Fibroblast of skin of right biceps (primary cell): ENCODE measurements at places on chromosomes 7 and 10.
A peak's percentile ranks its signal among the peaks of the same experiment; 100 is the strongest.

DNA sequence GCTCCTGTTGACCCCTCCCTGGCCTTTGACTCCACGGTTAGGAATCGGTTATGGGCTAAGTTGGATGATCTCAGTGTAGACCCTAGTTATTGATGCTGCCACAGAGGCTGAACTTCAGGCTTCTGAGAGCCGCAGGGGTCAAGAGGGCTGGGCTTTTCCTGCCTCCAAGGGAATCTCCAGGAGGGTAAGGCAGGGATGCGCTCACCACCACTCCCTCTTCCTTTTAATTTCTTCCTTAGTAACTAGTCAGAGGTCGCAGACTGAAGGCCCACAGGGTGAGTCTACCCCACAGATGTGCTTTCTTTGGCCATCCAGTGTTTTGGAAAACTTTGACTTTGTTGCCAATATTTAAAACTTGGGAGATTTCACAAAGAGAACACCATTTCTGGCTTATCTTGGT is 151.0 kb upstream of the TCF7L2 start:
- DNase-seq = no peak

DNA sequence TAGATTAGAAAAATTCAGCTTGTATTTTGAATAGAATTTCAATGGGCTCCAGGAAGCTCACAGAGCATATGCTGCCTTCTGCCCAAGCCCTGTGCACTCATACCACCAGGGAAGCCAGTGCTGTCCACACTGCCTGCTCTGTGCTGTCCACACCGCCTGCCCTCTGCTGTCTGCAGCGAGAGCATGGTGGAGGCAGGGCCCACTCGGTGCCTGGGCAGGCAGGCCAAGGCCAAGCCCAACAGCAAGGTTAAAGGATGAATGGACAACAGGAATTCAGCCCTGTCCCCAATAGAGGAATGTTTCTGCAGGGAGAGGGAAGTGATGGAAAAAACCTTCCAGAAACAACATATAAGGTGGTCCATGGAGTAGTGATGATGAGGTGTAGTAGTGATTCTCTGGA is 146.8 kb downstream of the GFRA1 start:
- no peak for DNase-seq

DNA sequence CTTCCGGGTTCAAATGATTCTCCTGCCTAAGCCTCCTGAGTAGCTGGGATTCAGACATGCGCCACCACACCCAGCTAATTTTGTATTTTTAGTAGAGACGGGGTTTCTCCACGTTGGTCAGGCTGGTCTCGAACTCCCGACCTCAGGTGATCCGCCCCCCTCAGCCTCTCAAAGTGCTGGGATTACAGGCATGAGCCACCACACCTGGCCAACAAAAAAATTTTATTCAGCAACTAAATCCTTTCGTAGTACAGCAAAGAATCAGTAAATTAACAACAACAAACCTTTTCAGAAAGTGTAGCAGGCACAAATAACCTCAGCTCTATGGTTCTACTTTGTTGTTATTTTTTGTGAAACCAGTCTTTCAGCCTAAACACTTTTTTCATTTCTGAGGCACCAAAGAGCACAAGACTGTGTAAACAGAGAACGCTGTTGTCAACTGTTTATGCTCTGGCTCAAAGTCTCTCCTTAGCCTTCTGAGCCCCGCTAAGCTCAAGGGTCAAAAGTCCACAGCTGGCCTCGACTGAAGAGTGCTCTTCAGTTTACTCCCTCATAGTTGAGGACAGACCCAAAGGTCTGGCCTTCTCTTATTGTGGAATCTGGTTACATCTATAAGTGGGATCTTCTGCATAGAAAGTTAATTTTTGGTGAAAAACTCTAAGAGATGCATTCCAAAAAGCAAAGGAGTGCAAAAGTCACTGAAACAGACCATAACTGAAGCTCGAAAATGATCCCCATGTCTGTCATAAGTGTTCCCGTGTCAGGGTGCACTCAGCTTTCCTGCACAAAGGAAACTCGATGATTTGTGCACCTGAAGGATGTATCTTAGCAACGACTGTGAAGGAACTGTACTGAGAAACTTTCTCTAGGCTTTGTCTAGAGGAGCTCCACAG is 24.6 kb upstream of the DDX50 start:
- DNase-seq = no peak

DNA sequence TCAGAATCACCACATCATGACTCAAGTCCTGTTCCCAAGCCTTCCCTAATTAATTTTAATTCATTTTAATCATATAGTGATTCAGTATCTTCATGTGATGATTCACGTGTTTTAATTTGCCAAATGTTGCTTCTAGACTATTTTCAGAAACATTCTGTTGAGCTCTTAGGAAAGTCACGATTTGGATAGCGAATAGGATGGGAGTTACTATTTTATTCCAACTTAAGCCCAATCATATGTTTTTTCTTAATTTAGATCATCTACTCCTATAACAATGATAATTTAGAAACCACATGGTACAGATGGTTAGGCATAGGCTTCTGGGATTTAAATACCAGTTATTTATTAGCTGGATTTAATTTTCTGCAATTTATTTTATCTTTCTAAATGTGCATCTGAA is 49.1 kb downstream of the RAPGEF5 start:
- no peak for DNase-seq

GRCh38 chr10:36345807-36346206 is 703.7 kb upstream of the FZD8 start:
- peak; percentile 34 for DNase-seq

GRCh38 chr10:47367646-47368045 is 16.4 kb downstream of the ZNF488 start:
- no peak for DNase-seq

DNA sequence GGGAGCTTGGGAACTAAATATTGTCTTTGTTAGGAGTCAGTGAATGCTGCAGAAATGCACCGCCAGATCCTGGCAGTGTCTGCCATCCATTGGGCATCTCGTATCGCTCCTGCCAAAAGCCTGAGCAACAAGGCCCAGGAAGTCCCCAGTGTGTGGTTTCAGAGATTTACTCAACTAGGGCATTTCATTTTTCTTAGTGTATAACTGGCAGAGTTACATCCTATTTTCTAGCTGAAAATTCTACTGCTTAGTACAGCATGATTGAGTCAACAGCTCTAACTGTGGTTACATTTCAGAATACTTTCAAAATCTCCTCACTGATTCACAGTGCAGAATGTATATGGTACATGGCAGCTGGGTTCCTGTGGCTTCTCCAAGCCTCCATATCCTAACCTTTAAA is 95.8 kb upstream of the CREB5 start:
- DNase-seq = peak; percentile 75

DNA sequence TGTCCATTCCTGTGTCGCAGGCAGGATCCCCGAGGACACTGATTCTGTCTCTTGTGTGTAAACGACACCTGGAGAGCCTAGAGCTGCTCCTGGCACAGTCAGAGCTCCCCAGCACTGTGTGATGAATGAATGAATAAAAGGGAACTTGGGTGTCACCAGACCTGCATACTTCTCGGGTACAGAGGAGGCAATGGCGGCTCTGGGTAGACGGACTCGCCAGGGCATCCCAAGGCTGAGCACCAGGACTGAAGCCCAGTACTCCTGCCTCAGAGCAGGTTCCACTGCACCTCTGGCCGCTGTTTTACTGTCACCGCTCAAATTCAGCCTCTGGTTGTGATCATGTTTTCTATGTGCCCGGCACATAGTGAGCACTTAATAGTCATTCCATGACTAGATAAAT is 255.8 kb downstream of the GLRX3 start:
- DNase-seq = no peak

GRCh38 chr7:132328047-132328620 is 248.1 kb downstream of the PLXNA4 start:
- no peak for DNase-seq

DNA sequence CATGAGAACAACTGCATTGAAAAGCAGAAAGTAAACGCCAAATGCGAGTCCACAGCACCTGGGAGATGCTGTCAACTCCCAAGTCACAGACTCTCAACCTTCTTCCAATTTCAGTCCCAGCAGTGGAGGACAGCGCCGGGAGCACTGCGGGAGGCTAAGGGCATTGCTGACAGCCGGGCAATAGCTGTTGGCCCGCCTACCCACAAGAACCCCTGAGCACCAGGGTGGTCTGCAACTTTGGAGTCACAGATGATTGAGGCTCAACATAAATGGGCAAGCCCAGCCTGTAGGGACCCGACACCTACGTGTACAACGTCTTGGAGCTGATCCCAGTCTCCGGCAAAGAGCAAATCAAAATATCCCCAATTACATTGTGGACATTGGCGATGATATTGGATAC is 262.9 kb downstream of the TCERG1L start:
- no peak for DNase-seq

DNA sequence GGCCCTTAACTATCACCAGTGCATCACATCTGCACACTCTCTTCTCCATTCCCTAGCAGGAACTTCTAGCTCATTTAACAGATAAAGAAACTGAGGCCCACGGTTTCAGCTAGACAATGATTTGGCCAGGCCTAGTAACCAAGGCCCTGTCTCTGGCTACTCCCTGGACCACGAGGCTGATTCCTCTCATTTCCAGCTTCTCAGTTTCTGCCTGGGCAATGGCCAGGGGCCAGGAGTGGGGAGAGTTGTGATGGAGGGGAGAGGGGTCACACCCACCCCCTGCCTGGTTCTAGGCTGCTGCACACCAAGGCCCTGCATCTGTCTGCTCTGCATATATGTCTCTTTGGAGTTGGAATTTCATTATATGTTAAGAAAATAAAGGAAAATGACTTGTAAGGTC is 13.5 kb downstream of the AQP1 start:
- DNase-seq = no peak

GRCh38 chr10:110488940-110489339 is 8.8 kb upstream of the DUSP5 start:
- no peak for DNase-seq

GRCh38 chr7:150806863-150807262 is 6.3 kb downstream of the TMEM176A start:
- no peak for DNase-seq

GRCh38 chr10:127886371-127887051 is 6.2 kb downstream of the CLRN3 start:
- DNase-seq = no peak

GRCh38 chr10:128710098-128710797 is 584.0 kb upstream of the MKI67 start:
- DNase-seq = no peak

DNA sequence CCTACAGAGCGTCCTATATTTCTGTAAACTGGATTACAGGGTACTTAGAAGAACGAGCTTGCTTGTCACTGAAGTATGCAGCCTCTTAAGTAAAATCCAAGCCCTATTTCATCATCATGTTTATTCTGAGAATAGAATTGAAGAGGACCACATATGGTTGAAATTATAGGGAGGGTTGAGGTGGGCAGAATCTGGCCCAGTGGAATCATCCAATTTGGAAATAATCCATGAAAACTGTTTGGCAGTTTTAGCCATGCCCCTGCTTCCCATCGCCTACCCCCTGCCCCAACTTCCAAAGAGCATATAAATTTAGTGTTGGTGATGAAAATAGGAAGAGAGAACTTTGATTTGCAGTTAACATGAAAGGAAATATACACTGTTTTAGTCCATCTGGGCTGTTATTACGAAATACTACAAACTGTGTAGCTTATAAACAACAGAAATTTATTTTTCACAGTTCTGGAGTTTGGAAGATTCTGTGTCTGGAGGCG is 150.4 kb downstream of the PRKG1 start:
- peak; percentile 88 for DNase-seq

DNA sequence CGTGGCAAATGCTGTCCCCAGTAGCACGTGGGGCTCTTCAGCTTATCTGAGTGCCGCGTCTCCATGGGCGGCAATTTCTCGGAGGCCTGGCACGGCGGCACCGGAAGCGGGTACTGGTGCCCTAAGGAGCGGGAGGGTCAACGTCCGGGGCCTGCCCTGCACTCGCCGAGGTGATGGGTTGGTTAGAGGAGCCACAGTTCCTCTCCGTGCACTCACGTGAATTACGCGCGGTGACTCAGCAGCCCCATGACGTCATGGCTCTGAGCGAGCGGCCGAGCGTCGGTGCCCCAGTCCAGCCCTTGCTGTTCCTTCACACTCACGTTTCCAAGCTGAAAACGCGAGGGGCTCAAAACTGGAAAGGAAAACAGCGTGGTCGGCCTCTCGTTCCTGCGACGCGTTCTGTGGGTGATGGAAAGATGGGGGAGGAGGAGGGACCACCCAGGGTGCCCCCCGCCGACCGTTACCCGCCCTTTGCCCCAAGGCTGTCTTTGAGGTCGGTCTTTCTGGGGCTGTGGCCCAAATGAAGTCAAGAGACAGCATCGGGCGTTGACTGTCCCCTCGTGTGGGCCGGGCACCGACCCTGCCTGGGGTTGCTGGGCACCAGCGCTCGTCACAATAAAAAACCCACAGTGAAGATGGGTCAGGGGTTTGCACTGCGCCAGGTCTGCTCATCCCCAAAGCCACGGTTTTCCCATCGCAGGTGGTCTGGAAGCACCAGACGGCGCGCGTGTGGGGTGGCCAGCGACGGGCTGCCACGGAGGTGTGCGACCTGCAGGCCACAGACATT is 70.4 kb upstream of the CFAP46 start:
- no peak for DNase-seq

DNA sequence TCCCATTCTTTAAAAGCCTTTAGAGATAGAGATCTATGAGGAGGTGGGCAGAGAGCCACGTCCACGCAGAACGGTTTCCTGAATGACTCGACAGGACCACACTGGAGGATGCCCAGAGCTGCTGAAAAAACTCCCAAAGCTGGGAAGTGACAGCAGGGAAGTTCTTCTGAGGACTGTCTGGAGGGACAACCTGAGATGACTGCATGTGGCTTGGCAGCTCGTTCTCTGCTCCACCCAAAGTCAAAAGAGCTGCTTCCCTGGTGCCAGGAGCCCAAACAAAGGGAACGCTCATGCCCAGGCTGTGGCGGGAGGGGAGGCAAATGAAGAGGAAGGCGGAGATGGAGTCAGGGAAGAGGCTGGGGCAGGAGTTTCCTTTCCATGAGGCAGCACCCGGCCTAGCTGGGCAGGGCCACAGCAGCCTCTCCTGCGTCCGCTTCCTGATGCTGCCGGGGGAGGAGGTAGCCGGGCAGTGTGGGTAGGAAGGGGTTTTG is 95.4 kb downstream of the CCDC3 start:
- DNase-seq = peak; percentile 7

- DNase-seq = no peak
Observed at GRCh38 chr10:128723631-128724205, 597.5 kb upstream of the MKI67 start.

- DNase-seq = peak; percentile 36
Observed at GRCh38 chr7:12685550-12685949, 1.9 kb upstream of the ARL4A start.

DNA sequence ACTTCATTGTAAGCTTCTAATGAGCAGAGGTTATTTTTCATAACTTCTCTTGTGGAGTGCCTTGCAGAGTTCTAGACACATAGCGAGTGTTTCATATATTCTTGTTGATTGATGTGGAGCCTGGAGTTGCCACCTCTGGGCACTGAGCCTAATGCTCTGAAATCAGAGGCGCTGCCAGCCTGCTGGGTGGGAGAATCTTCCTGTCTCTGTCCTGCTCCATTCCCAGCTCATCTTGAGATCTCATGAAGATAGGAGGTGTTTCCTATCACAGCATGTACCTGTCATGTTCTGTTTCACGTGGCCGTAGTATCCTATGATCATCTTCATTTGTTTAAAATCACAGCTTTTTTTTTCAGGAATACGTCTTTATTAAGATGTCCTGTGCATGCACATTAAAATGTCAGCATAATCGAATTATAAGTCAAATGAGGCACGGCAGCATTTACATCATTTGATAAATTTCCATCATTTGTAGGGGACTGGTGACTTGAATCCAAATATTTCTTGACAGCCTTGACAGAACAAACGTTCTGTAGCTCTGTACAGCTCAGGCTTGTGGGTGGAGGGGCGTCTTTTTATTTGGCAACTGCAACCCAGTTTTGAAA is 393.0 kb downstream of the PHTF2 start:
- no peak for DNase-seq
